ENCODE measurements at places on chromosomes 4 and X. TPM values are rescaled to one million over a fixed set of nuclear protein-coding genes. Genes with fewer than 3 reads are reported as not detected.

Gene PDZD4
- total RNA-seq = 2.3 TPM

Gene WDR1
- total RNA-seq = 409 TPM

DNA sequence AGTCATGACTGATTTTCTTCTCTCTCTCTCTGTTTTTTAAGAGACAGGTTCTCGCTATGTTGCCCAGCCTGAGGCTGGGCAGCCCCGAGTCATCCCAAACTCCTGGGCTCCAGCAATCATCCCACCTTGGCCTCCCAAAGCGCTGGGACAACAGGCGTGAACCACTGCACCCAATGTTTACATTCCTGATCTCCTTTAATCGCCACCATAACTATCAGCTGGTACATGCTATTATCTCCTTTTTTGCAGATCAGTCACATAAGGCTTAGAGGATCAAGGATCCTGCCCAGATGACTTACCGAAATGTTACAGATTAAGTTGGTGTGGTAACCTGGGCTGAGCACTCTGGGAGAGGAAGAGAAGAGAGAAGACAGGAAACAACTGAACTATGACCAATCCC, 1.5 kb upstream of the USP46 start:
- no peaks in the 10 kb centered on the region for H3K27me3 ChIP-seq
- no peak overlapping the region for H3K4me3 ChIP-seq
- H3K36me3 ChIP-seq = no peaks in the 10 kb centered on the region
- peaks cover 9% of the 10 kb centered on the region for H3K4me1 ChIP-seq
- H3K27ac ChIP-seq = no peak overlapping the region
- DNase-seq = no peak

DNA sequence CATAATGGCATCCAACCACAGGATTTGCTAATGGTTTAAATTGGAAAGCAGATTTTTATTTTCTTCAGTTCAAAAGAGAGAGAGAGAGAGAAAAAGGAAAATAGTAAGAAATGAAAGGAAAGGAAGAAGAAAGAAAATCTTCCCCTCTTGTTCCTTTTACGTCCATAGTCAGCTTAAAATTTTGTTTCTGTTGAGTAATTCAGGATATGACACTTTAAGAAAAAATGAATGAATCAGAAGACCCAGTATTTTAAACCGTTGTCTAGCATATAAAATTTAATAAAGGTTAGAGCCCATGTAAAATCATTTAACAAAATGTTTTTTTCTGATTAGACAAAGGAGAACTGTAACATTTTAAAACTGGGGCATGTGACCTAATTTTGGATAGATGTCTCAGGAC, 391.8 kb upstream of the EPHA5 start:
- H3K4me3 ChIP-seq = no peak overlapping the region
- H3K27ac ChIP-seq = no peak overlapping the region
- no peaks in the 10 kb centered on the region for H3K36me3 ChIP-seq
- H3K4me1 ChIP-seq = no peaks in the 10 kb centered on the region
- no peak for DNase-seq

DNA sequence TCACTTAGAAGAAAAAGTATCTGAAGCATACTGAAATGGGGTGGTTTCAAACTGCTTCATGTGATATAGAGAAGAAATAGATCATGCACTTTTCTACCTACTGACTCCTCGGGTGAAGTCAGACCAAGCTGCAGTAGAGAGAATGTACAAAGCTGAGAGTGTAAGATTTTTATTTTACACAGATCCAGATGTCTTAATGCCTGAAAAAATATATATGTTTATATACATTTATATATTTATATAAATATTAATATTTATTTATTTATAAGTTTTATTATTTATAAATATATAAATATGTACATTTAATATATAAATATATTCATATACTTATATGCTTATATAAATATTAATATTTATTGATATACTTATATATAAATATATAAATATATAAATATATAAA, 171.9 kb upstream of the SPOCK3 start:
- H3K27me3 ChIP-seq = no peaks in the 10 kb centered on the region
- H3K4me1 ChIP-seq = no peaks in the 10 kb centered on the region
- no peak for DNase-seq
- H3K36me3 ChIP-seq = no peaks in the 10 kb centered on the region
- no peak overlapping the region for H3K4me3 ChIP-seq

DNA sequence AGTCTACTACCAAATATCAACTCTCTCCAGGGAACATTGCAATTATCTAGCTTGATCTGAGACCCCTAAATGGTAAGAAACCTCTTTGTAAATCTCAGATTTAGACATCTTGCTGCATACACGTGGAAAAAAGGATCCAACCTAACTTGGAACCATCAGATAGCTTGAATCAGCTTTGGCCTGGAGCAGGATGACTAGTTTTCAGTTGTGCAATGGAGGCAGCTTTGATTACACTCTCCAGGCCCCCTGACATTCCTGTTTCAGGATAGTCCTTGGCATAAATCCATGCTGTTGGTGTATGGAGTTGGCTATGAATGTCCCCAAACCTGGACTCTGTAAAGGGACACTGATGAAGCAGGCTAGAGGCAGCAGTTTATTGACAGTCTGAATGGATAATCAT, 1061.9 kb upstream of the TENM3 start:
- no peak overlapping the region for H3K27ac ChIP-seq
- no peaks in the 10 kb centered on the region for H3K4me1 ChIP-seq
- no peak for DNase-seq
- H3K36me3 ChIP-seq = no peaks in the 10 kb centered on the region

DNA sequence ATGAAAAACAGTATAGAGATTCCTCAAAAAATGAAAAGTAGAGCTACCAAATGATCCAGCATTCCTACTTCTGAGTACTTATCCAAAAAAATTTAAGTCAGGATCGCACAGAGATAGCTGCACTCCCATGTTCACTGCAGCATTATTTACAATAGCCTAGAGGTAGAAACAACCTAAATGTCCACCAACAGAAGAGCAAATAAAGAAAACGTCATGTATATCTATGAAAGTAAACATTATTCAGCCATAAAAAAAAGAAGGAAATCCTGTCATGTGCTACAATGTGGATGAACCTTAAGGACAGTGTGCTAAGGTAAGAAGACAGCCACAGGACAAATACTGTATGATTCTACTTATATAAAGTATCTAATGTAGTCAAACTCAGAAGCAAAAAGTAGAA, 12.4 kb downstream of the THOC2 start:
- no peaks in the 10 kb centered on the region for H3K4me1 ChIP-seq
- H3K27ac ChIP-seq = no peak overlapping the region
- H3K36me3 ChIP-seq = no peaks in the 10 kb centered on the region
- DNase-seq = no peak
- no peaks in the 10 kb centered on the region for H3K27me3 ChIP-seq

- no peaks in the 10 kb centered on the region for H3K36me3 ChIP-seq
- DNase-seq = no peak
- no peaks in the 10 kb centered on the region for H3K27me3 ChIP-seq
Measured at GRCh38 chr4:94256144-94256783, 48.6 kb downstream of the SMARCAD1 start.

- no peaks in the 10 kb centered on the region for H3K27me3 ChIP-seq
- no peaks in the 10 kb centered on the region for H3K36me3 ChIP-seq
- H3K27ac ChIP-seq = no peak overlapping the region
- DNase-seq = no peak
Measured at GRCh38 chrX:107571296-107571998, 56.9 kb upstream of the PRPS1 start.

All from CD8-positive, alpha-beta memory T cell (primary cell).